ENCODE measurements at places on chromosomes 11 and 22.
A peak's percentile ranks its signal among the peaks of the same experiment; 100 is the strongest.

DNA sequence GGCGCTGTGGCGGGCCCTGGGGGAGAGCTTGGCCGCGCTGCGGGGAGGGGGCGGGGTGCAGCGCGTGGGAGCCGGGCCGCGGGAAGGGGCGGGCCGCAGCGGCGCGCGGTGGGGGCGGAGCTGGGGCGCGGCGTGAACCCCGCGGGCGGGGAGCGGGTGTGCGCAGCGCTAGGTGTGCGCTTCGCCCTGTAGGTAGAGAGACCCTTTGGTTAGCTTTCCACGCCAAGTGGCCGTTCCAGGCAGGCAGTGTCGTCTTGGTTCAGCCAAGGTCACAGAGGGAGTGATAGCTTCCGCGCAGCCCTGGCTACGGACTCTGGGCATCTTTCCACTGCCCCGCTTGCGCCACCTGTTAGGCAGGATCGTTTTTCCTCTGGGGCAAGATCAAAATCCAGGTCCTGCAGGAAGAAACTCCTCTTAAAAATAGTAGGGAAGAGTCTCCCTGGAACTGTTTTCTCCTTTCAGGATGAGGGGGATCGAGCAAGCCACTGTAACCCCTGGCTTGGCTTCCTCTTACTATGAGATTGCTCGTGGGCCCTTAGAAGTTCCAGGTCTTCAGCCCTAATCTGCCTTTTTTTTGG is 434 bp downstream of the BANF1 start:
- peak; percentile 87 for DNase-seq

DNA sequence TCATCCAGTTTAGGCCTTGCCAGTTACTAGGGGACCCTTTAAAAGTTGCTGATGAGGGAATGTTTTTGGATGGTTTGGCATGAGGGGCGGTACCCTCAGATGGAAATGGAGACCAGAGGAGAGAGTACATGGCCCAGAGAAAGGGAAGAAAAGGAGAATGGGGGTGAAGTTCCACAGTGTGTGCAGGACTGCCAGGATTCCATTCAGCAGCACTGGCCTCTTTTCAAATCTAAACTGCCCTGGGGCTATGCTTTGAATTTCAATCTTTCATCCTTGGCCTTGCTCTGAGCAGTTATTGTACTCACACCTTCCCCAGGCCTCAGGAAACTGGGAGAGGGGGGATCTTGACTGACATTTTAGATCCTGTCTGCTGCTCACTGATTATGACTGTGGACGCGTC is 3.0 kb downstream of the SLC3A2 start:
- DNase-seq, result no peak

GRCh38 chr22:46830841-46831240 is 68.4 kb downstream of the TBC1D22A start:
- DNase-seq, result no peak

GRCh38 chr11:123302751-123303195 is 107.7 kb upstream of the CLMP start:
- no peak for DNase-seq

DNA sequence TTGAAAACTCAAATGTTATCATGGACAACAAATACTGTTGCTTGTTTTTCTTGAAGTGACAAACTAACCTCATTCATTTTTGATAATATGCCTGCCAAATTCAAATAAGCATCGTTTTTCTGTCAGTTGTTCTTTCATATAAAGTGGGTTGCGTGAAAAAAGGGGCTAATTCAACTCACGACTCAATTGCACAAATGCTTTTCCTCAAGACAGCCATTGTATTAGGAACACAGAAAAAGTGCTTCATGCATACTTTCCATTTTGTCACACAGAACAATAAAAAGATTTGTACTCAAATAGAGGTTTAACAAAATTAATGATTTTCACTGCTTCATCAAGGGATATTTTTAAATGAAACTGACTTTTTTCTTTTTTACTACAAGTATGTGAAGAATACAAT is 94.6 kb upstream of the ALKBH3 start:
- no peak for DNase-seq

GRCh38 chr11:122984186-122985011 is 2.8 kb upstream of the BSX start:
- DNase-seq, result peak; percentile 45

DNA sequence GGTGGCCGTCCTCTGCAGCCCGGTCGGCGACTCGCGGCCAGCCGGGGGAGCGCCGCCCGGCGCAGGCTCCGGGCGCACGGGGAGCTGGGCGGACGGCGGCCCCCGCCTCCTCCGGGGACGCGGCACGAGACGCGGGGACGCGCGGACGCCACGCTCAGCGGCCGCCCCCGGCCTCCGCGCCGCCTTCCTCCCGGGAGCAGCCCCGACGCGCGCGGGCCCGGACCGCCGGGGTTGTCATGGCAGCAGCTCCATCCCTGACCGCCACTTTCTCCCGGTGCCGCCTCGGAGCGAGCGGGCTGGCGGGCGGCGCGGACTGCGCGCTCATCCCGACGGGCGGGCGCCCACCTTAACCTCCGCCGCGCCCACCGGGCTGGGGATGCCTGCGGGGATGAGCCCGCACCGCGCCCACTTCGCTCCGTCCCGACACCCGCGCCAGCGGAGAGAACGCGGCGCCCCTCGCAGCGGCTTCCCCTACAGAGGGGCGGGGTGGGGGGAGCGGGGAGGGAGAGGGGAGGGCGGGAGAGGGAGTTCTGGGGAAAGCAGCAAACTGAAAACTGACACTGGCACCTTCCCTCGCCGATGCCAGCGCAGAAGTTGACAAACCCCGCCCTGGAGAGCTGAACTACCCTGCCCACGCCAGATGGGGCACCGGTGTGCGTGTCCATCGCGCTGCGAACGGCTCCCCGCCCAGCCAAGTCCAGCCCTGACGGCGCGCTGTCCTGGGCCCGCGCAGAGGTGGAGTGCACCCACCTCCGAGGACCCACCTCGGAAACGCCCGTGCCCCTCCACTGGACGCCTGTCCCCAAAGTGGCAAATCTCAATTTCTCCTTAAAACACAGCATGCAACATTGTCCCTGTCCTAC is 588.4 kb downstream of the OPCML start:
- no peak for DNase-seq

- DNase-seq, result no peak
These were observed 159.3 kb downstream of the MN1 start for GRCh38 chr22:27642104-27642800.

GRCh38 chr22:48096851-48097665 is 1334.6 kb downstream of the TBC1D22A start:
- DNase-seq, result no peak

Data from activated naive CD8-positive, alpha-beta T cell treated with anti-CD3 and anti-CD28 coated beads, Interleukin-2, amount 10 ng/mL, durations not matched to agents 7 days and 5 days (primary cell).